ENCODE measurements at places on chromosomes 12 and 14.

DNA sequence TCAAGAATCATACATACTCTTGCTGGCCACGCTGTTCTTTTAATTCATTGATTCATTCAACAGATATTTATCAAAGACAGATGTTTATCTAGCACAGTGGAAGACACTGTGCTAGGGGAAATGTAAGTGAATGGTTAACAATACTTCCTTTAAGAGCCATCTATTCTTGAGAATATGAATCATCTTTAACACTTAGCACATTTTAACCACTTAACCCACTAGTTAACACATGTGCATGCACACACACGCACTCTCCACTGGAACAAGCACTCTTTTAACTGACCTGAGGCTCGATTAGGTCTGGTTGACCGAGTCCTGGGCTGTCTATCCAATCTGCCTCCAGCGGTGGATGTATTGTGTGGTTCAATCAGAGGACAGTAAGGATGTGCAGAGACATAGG, 34.6 kb downstream of the LMNTD1 start:
- no peak for DNase-seq

DNA sequence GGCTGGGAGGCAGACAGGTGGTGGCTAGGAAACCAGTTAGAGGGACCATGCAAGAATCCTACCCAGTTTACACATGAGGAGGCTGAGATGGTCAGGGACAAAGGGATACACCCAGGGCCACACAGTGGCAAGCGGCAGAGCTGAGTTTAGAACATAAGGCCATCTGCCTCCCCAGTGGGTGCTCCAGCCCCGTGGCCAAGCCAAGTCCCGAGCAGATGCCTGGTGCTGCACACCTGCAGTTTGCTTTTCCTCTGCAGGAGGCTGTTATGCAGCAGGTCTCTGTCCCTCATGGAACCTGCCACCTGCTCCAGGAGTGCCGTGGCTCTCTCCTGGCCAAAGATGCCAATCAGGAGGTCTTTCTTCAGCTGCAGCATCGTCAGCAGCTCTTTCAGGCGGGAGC, 70.8 kb downstream of the SYNE3 start:
- DNase-seq = peak; percentile 23

DNA sequence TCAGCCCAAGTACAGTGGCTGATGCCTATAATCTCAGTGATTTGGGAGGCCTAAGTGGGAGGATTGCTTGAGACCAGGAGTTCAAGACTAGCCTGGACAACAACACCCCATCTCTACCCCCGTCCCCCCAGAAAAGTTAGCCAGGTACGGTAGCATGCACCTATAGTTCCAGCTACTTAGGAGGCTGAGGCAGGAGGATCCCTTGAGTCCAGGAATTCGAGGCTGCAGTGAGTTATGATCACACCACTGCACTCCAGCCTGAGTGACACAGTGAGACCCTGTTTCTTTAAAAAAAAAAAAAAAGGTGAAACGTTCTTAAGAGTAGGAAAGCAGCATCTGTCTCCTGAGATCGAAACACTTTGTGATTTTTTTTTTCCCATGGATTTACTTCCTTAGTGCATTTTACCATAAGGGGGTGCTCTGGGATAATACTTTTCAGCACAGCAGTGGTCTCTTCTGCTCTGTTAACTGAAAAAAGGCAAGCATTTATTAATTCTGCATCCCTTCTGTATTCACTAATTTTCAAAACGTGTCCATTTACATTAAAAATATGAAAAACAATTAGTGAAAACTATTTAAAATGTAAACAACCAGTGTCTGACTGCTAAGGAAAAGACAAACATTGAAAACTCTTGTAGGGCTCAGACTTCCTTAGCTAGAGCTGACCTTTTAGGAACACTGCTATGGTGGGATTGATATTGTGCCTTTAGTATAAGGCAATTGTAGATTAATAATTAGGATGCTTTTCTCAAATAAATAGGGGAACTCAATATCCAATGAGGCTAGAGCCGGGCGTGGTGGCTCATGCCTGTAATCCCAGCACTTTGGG, 31.2 kb upstream of the USP44 start:
- DNase-seq = no peak

DNA sequence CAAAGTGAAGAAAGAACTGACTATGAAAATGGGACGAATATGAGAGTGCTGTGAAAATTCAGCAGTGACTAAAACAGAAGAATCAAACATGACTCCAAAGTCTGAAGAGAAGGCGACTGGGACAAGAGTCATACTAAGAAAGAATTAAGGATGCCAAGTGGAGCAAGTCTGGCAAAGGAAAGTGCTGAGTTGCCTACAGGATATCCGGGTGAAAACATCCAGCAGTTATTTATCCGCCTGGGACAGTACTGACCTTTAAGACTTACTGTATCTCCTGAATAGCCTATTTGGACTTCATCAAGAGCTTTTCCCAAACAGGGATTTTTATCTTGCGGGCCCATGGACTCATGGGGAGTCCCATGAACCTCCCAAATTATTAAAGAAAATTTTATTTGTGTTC, 41.1 kb downstream of the KICS2 start:
- no peak for DNase-seq

DNA sequence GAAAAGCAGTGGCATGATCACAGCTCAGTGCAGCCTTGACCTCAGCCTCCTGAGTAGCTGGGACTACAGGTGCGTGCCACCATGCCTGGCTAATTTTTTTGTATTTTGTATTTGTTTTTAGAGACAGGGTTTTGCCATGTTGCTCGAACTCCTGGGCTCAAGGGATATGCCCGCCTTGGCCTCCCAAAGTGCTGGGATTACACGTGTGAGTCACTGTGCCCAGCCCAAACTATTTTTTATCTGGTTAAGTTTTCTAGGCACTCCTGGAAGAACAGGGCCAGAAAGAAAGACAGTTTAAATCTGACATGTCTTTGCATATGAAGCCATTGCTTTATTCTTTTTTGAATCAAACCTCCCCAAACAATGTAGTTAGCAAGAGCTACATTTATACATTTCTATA, 27.5 kb upstream of the PTGR2 start:
- DNase-seq = no peak

- no peak for DNase-seq
Observed at GRCh38 chr12:93165384-93165932, 212.3 kb upstream of the NUDT4 start.

- DNase-seq = no peak
Observed at GRCh38 chr12:106291342-106291741, 11.2 kb upstream of the TCP11L2 start.

DNA sequence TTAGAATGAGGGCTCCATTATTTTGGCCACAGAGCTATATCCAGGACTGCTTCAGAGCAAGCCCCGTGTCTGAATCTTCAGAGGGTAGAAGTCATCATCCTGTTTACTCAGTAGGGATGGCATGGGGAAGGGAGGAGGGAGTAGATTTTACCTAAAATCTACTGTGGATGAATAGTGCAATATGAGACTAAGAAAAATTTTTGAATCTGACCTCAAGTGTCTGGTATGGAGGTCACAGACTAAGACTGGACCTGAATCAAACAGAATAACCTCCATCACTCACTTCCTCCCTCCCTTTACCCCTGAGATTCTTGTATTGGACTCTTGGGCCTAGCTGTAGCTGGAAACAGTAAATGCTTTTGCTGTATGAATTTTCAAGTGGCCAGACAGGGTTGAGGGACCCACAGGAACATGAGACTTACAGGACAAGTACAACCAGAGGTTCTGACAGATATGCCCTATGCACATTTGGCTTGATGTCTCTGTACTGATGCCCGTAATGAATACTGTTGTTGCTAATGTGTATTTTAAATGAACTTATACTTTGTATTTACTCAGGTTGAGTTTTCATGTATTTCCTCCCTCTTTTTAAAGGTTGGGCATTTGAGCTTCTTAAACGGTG, 78.5 kb downstream of the CCDC91 start:
- DNase-seq = no peak

GRCh38 chr12:91984556-91984955, 161.1 kb downstream of the BTG1 start:
- no peak for DNase-seq

DNA sequence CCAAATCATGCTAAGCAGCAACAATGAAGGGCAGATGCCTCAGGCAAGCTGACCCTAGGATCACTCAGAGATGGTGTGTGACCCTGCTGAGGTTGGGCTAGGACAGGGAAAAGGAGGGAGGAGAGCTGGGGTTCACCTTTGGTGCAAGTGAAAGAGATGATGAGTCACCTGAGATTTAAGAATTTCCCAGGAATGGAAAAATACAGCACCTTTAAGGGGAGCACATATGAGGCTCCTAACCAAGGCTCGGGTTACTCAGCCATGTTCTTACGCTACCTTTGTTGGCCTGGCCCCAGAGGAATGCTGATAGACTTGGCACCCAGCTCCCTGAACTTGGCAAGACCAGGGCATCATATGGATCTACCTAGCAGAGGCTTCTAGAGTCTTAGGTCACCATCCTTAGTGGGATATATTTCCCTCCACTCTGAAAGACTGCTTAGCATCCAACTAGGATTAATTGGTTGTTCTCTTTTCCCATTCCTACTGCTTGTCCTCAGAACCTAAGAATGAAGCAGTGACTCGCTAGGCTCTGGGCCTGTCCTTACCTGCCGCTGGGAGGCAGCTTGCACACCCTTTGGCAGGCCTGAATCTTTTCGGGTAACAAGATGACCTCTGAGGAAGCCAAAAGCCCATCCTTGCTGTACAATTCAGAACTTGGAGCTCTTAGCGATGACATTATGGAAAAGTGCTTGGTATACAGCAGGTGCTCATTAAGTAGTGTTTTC, 4.0 kb upstream of the NAA25 start:
- DNase-seq = no peak

All from cerebellar nuclear complex (tissue), 1 donor.